ENCODE measurements at places on chromosomes 4 and X.

- DNase-seq = peak; percentile 13
These were observed 2.9 kb downstream of the RAPGEF2 start for GRCh38 chr4:159105761-159106243.

- no peak for DNase-seq
These were observed 67.0 kb upstream of the KLHL13 start for GRCh38 chrX:118183606-118184005.

- DNase-seq = peak; percentile 14
These were observed 32.4 kb upstream of the RBPJ start for GRCh38 chr4:26288355-26288909.

DNA sequence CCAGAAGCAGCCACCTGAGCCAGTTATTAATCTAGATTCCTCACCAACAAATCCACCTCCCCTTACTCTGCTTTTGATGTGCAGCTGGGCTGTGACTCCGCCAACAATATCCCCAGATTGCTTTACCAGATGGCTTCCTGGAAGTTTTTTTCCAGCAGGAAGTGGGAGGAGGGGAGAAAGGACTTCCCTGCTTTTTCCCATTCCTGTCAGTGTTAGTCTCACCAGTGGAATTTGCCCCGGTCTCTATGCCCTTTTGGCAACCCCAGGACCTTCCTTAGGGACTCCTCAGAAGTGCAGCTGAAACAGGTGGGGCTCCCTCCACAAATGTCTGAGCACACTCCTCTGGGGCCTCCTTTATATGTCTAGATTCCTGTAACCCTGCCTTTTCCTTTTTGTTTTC, 465.2 kb upstream of the IGFBP7 start:
- no peak for DNase-seq

DNA sequence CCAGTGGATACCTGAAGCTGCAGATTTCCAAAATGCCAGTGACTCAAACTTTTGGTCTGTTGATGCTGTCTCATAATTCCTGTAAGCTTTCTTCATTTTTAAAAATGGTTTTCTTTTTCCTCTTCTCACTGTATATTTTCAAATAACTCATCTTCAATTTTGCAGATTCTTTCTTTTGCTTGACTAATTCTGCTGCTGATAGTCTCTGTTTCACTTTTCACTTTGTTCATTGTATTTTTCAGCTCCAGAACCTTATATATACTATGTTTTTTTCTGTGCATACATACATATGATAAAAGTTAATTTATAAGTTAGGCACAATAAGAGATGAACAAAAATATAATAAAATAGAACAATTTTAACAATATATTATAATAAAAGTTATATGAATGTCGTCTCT, 237.7 kb upstream of the GPRIN3 start:
- DNase-seq = no peak

DNA sequence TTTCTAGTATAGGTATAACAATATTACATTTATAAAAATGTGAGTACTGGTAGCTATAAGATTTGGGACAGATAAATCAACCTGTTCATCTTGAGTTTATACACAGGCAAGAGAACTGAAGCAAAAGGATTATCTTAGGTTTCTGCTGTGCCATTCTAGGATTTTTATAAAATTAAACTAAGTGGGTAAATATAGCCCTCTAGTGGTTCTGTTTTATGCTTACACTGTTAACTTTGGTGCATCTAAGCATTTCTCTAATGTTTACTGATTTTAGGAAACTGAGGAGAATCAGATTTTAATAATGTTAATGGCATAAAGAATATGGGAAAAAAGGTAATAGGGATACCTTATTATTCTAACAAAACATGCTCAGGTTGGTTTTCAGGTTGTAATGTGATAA, 1.1 kb upstream of the RRH start:
- DNase-seq = no peak

- no peak for DNase-seq
These were observed 75.1 kb downstream of the ADGRL3 start for GRCh38 chr4:61275241-61275640.

- DNase-seq = no peak
These were observed 196.2 kb downstream of the CBR4 start for GRCh38 chr4:168813890-168814289.

GRCh38 chrX:262381-262909, 18.7 kb upstream of the PLCXD1 start:
- no peak for DNase-seq

DNA sequence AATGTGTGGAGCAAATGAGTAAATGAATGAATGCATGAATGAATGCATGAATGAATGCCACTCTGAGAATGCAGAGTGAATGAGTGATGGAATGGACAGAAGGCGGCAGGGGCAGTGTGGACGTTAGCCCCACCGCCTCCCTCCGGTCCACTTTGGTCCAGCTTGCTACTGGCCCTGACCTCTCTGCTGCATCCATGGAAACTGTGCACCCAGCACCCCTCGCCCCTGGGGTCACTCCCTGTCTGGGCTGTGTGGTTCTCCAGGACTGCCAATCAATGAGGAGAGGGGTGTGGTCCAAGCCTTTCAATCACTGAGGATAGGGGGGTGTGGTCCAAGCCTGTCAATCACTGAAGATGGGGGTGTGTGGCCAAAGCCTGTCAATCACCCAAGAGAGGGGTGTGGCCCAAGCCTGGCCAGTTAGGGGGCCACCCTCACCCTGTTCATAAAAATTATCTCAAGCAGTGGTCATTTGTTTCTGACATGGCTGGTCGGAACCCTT, 39.2 kb upstream of the ASMTL start:
- DNase-seq = no peak

- DNase-seq = no peak
These were observed 9.8 kb downstream of the PWWP3B start for GRCh38 chrX:106177982-106178321.

Measured in Ammon's horn (tissue), 1 donor.